Activated CD4-positive, alpha-beta memory T cell treated with anti-CD3 and anti-CD28 coated beads, Interleukin-2, amount 10 ng/mL, durations not matched to agents 7 days and 5 days (primary cell): ENCODE measurements at places on chromosomes 5 and 9.

DNA sequence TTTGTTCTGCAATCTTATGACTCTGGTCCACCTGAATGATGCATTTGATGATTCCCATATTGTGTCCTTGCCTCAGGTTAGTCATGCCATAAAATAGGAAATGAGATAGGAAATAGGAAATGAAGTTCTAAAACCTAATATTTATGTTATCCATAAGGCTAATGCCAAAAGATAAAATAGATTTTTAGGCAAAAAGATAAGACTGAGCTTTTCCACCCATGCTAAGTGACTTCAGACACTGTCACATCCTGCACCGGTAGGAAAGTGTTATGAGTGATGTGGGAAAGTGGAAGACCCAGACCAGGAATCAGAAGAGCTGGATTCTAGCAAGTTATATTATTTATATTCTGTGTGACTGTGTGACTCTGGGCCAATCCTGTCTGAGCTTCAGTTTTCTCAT is 600.8 kb upstream of the DMAC1 start:
- no peak for DNase-seq

DNA sequence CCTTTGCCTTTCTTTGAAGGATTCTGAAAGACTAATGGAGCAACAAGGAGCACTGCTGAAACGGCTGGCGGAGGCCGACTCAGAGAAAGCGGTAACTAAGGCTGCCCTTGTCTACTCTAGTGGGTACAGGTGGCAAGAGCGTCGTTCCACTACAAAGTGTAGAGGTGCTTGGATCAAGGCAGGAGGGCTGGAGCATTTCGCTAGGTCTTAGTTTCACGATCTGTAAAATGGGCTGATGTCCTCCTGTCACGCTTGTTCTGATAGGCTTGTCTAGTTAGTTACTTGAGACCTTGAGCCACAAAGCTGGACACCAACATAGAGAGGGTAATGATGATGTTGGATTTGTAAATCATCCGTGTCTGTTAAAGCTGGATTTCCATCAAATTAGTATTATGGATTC is 23.0 kb upstream of the GLE1 start:
- no peak for DNase-seq

DNA sequence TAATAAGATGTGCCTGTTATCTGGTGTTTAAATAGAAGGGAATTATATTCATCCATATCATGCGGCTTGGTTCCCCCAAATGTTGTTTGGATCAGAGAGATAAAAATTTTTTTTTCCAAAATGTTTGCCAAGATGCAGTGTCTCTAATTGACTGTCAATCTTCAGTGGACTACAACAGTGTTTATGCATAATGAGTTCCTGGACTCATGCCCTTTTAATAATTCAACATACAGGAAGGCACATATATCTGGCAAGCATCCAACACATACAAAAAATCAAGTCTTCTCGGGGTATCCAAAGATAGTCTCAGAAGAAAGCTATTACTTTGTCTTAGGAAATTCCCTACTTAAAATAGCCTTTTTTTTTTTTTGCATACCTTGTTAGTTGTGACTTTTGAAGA is 1534.7 kb downstream of the EFNA5 start:
- no peak for DNase-seq

GRCh38 chr5:75610201-75610600 is 1.1 kb upstream of the ANKDD1B start:
- DNase-seq, result no peak

- no peak for DNase-seq
Measured at GRCh38 chr5:10501554-10502075, 59.9 kb downstream of the ROPN1L start.

GRCh38 chr5:105752801-105753200 is 1917.9 kb downstream of the EFNA5 start:
- no peak for DNase-seq

DNA sequence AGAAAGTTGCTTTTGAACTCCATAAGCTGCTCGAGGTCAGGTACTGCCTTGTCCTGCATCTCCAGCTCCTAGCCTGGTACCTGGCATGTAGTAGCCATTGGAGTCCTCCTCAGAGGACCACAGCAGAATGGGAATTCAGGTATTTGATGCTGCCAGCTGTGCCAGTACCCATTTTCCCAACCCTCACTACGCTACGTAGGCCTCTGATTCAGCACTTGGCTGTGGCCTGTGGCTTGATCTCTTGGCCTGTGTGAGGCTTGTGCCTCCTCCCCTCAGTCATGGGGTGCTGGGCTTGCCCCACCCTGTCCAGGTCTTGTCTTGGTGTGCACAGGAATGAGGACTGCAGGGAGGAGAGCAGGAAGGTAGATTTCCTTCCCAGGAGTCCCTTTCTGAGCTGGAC is 11.8 kb downstream of the OTULIN start:
- DNase-seq, result peak; percentile 68

GRCh38 chr5:150159031-150159430 is 3.4 kb upstream of the PDGFRB start:
- DNase-seq, result no peak

DNA sequence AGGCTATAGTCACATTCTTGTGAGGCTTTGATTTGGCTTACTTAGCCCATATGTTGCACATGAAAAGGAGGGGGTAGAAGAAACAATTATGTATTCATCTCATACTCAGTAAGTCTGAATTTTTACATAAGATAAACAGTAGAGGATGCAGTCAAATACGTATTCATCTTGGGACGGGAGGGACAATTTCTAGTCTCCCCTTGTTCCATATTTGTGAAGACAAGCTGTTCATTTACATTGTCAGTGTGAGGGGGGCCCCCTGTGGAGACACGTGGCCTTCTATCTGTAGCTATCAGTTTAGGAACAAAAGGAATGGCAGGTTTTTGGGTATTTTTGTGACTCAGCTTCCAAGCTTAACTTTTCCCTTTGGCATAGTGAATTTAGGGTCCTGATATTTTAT is 49.2 kb upstream of the PPP1R2B start:
- DNase-seq, result no peak

DNA sequence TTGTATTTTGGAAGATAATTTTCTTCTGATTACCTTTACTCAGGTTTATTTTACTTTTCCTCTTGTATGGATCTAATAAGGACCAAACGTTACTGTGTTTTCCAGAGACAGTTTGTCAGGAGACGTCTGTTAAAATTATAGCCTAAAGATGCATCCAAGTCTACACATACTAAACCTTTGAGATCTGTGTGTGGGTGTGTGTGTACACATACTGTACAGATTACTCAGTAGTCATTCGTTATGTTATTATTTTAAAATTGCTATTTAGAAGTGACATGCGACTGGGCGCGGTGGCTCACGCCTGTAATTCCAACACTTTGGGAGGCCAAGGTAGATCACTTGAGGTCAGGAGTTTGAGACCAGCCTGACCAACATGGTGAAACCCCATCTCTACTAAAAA is 51.6 kb upstream of the CNTLN start:
- no peak for DNase-seq

GRCh38 chr5:98585661-98586310 is 187.7 kb upstream of the RGMB start:
- no peak for DNase-seq

- no peak for DNase-seq
Measured at GRCh38 chr9:123749580-123750202, 180.2 kb downstream of the DENND1A start.

- no peak for DNase-seq
Measured at GRCh38 chr9:131423171-131423581, 29.3 kb downstream of the PRRC2B start.

- no peak for DNase-seq
Measured at GRCh38 chr5:11897781-11898180, 6.5 kb downstream of the CTNND2 start.

DNA sequence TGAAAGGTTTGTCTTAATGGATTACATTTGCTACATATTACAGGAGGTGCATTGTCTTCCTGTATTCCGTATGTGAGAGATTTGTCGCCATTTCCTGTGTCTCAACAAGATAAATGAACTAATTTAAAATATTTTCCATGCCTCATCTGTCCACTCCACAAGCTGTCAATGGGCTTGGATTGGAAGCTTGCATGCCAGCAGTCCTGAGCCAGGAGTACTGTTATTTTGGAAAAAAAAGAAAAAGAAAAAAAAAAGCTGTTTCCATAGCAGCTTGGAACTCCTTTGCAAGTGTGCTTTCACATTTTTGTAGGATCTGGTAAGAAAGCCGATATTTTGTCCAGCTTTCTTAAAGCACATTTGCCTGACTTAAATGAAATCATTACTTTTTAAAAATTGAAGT is 330.8 kb downstream of the KDM4C start:
- DNase-seq, result no peak

DNA sequence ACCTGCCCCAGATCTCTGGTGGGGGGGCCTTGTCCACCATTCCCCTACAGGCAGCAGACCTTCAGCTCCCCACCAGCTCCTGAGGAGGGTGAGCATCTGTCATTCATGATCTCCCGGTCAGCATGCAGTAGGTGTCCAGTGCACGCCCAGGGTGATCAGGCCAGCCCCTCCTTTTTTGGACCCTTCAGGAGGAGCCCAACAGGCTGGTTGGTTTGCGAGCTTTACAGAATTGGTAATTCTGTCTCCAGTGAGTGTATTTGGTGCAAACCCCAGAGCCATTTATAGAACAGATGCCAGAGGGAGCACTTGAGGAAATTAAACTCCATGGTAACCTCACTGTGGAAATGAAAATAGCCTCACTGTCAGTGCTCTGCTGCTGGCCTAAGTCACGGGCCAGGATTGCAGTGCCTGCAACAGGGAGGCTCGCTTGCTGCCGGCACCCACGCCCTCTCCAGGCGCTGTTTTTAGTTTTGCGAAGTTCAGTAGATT is 23.4 kb downstream of the WNK2 start:
- no peak for DNase-seq

DNA sequence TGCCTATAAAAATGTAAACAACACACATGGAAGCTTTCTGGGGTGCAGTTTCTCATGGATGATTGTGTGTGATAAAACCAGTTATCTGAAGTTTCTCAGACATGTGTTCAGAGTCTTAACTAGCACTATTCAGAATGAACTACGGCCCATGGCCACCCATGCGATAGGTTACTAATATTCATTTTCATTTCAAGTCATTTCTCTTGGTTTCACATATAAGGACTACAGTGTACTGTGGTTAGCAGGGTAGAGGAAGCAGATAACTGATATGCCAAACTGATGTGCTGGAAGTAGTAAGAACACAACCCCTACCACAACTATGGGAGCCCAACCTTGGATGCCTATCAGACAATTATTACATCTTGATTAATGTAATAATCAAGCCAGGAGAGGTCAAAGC is 372.1 kb downstream of the DTWD2 start:
- no peak for DNase-seq

- DNase-seq, result peak; percentile 38
Measured at GRCh38 chr9:135905380-135906258, 1.7 kb downstream of the CAMSAP1 start.

GRCh38 chr9:131394464-131395156 is 724 bp downstream of the PRRC2B start:
- DNase-seq, result peak; percentile 57

DNA sequence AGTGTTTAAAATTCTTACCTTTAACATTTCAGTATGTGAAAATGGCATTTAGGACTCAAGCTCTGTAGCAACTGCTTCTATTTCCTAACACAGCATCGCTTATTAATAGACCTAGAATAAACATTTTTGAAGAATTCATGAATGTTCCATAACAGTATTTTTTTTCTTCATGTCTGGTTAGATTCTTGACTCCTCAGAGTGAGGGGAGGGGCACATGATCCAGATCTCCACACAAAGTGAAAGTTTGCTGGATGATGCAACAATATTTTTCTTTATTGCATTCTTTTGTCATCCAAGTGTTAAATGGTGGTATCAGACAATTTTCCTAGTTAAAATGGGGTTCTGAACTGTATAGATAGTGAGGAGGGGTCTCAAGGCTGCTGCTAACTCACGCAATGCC is 130.8 kb upstream of the MAN2A1 start:
- no peak for DNase-seq

GRCh38 chr9:114429488-114429887 is 41.7 kb upstream of the AKNA start:
- no peak for DNase-seq

DNA sequence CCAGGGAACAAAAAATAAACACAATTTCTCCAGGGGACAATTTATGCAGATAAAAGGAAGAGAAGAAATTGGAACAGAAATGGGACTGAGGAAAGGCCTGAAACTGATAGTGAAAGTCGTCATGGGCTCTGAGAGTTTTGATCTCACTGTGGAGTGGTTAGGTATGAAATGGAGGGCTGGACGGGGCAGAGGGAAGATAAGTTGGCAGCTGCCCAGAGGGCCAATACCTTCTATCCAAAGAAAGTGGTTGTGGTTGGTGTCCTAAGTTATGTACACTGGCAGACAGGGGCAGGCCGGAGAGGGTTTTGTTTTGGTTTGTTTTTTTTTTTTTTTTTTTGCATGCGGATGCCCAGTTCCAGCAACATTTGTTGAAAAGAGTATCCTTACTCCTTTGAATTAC is 46.1 kb downstream of the ZNF618 start:
- no peak for DNase-seq

- DNase-seq, result no peak
Measured at GRCh38 chr5:81579262-81579924, 171.5 kb downstream of the SSBP2 start.

DNA sequence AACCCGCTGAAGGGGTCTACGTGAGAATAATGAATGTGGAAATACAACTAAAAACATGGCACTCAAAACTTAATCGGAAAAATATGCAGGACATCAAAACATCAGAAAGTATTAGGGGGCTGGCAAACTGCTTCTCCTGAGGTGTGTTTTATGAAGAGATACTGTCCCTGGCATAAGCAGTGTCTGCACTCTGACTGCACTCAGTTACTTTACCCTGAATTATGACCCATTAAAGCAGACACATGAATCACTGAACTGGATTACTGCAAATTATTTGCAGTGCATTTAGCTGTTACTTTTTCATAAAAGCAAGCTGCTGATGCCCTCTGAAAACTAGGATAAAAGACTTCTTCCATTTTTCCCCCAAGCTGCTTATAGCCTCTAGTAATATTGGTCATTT is 164.9 kb downstream of the AP3B1 start:
- no peak for DNase-seq

GRCh38 chr9:36437790-36438189 is 37.7 kb upstream of the RNF38 start:
- no peak for DNase-seq

- no peak for DNase-seq
Measured at GRCh38 chr5:139849942-139850341, 54.3 kb downstream of the PSD2 start.

- no peak for DNase-seq
Measured at GRCh38 chr5:14250084-14250695, 107.0 kb downstream of the TRIO start.

DNA sequence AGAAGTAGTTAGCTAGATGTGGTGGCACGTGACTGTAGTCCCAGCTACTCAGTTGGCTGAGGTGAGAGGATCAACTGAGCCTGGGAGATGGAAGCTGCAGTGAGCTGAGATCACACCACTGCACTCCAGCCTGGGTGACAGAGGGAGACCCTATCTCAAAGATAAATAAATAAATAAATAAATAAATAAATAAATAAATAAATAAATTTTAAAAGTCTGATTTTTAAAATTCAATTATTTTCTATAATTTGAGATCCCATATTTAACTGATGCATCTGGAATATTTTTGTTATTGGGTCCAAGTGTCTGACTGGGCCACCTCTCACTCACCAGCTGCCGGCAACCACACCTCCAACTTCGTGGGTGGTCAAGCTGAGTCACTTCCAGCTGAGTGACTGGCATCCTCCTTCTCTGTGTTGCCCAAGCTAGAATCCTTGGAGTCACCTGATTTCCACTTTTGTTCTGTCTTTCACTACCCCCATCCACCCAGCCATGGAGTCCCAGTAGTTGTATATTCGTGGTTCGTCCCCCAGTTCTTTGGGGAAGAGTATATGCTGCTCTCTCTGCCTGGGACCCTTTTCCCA is 70.9 kb downstream of the EGFLAM start:
- DNase-seq, result no peak
